ENCODE measurements at places on chromosomes 3 and 15.

GRCh38 chr15:77135181-77135580 lies 64.3 kb upstream of the TSPAN3 start:
- no peak for DNase-seq

- no peak for DNase-seq
Observed at GRCh38 chr15:54347082-54347827, 369.0 kb downstream of the UNC13C start.

DNA sequence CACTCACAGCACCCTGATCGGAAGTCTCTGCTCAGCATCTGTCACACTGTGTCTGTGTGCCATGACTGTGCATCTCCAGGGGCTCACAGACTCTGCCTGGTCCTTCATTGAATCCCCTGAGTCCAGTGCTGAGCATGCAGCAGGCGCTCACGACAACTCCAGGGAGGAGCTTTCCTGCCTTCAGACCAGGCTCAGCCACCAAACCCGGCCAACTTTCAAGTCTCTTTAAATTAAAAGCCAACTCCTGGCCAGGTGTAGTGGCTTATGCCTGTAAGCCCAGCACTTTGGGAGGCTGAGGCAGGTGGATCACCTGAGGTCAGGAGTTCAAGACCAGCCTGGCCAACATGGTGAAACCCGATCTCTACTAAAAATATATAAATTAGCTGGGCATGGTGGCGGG lies 24.2 kb downstream of the GRAMD2A start:
- DNase-seq: no peak

GRCh38 chr15:89393056-89393455 lies 58.4 kb upstream of the POLG start:
- no peak for DNase-seq

DNA sequence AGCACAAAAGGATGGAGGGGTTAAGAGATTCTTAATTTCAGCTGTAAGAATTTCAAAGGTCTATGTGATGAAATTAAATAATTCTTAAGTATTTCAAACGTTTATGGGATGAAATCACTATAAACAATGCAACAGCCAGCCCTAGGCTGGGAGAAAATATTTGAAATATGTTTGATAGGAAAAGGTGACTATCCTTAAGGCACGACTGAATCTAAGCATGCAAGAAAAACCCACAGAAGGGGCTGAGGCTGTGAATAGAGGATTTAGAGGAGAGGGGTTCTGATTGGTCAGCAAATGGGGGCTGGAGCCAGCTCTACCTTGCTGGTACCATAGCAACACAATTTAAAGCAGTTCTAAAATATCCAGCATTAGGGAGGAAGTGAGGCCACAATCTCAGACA lies 220.8 kb upstream of the ATP10A start:
- no peak for DNase-seq

Data from stimulated activated CD4-positive, alpha-beta T cell treated with anti-CD3 and anti-CD28 coated beads, Interleukin-2, amount 100 ng/mL, for 4 hours (primary cell).